ENCODE measurements at places on chromosomes 16 and 17. TPM values are rescaled to one million over a fixed set of nuclear protein-coding genes. Genes with fewer than 3 reads are reported as not detected.

DNA sequence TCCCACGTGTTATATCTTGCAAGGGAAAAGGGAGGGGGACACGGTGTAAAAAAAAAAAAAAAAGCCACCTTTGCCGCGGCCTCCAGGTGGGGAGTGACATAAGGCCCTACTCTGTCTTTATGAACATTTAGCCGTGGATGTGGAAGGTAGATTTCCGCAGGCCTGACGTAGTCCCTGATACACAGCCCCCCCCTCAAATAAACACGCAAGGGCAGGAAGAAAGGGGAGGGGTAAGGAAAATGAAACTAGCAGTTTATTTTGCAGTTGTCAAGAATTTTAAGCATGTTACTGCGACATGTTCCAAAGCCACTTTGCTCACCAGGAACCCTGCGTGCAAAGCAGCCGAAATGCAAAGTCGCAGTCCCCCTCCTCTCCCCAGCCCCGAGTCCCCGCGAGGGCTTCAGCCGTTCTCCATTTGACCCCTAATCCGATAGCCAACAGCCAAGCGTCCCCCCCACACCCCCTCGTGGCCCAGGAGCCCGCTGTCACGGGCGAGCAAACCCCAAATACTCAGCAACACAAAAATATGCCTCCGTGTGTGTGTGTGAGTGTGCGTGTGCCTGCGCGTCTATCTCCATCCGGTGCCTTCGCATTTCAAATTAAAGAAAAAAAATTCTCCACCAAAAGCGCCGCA is 1.2 kb downstream of the CBX4 start:
- DNase-seq, result no peak
- peaks cover 21% of the 10 kb centered on the region for H3K27me3 ChIP-seq
- H3K36me3 ChIP-seq, result peaks cover 26% of the 10 kb centered on the region
- H3K4me3 ChIP-seq, result peak overlapping the region; percentile 94
- H3K4me1 ChIP-seq, result peaks cover 85% of the 10 kb centered on the region

DNA sequence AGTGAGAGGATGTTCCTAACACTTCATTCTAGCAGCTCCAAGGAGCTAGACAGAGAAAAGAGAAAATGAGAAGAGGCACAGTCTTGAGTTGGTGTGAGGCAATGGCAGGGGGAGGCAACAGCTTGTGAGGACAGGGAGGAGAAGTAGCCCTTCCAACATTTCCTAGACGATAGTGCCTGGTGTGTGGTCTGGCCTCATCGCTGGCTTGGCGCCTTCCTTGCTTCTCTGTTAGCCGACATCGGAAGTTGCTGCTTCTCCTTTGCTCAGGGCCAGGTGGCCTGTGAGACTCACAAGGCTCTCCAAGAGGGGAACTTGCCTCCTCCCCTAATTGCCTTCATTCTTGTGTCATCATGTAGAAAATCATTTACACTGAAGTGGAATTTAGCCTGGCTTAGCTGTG is 208.7 kb downstream of the MAP2K4 start:
- H3K27me3 ChIP-seq, result no peaks in the 10 kb centered on the region
- no peak overlapping the region for H3K4me3 ChIP-seq
- H3K27ac ChIP-seq, result no peak overlapping the region
- no peaks in the 10 kb centered on the region for H3K36me3 ChIP-seq
- DNase-seq, result no peak

DNA sequence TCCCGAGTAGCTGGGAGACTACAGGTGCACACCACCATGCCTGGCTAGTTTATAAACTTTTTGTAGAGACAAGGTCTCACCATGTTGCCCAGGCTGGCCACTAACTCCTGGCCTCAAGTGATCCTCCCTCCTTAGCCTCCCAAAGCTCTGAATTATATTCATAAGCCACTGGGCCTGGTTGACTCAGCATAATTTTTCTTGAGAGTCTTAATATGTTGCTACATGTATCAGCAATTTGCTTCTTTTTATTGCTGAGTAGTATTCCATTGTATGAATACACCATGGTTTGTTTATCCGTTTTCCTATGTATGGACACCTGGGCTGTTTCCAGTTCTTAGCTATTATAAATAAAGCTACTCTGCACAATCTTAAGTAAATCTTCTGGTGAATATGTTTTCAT is 42.4 kb upstream of the NSRP1 start:
- H3K4me3 ChIP-seq, result no peak overlapping the region
- no peaks in the 10 kb centered on the region for H3K4me1 ChIP-seq
- H3K36me3 ChIP-seq, result no peaks in the 10 kb centered on the region
- no peak for DNase-seq

- H3K27ac ChIP-seq, result no peak overlapping the region
- no peaks in the 10 kb centered on the region for H3K4me1 ChIP-seq
- no peak overlapping the region for H3K4me3 ChIP-seq
Measured at GRCh38 chr17:27756467-27757371, 43.6 kb downstream of the NOS2 start.

DNA sequence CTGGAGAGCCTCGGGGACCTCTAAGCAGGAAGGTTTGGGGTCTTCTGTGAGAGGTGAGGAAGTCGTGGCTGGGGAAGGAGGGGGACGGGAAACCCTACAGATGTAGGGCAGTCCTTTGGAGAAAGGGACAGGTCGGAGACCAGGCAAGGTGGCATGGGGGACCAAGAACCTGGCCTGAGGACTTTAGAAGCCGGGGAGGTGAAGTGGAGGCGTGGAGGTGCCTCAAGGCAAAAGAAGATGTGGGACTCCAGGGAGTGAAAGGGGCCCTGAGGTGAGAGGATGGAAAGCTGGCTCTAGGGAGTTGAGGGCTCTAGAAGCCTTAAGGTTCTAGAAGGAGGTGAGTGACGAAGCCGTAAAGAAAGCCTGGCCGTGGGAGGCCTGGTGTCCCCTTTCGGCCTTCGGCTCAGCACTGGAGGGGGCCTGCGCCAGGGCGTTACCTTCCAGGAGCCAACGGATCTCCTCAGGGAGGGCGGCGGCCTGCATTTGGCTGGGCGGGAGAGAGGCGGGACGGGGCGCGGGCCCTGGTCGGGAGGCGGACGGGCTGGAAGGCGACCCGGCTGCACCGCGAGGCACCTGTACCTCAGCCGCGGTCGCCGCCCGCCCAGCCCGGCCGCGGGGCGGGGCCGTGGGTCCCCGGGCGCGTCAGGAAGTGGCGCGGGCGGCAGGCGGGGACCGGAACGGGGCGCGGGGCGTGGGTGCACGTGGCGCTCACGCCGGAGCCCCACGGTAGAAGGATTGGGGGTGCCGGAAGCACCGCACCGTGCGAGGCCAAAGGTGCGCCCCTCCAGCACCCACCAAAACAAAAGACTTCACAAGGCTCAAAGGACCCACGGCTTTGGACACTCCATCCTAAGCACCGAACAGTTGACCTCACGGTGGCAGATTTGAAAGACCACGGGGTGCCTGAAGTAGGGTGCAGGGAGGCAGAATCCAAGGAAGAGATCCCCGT is at the start of gene SKAP1:
Gene SKAP1, minus strand, starts transcription at position 577 of the 949 bp plus-strand sequence.
- no peak for DNase-seq
- H3K27me3 ChIP-seq, result peaks cover 71% of the 10 kb centered on the region
- no peak within 1 kb of the TSS for H3K27ac ChIP-seq
- H3K4me1 ChIP-seq, result no peaks in the 10 kb centered on the region

The KRT222 gene
- polyA plus RNA-seq, result not detected

The NRN1L gene
- polyA plus RNA-seq, result 3.8 TPM

The CLEC18B gene
- not detected for polyA plus RNA-seq

Data from CD14-positive monocyte (primary cell).